B cell (primary cell): ENCODE measurements at places on chromosomes 6 and 20. TPM values are rescaled to one million over a fixed set of nuclear protein-coding genes. Genes with fewer than 3 reads are reported as not detected.
A peak's percentile ranks its signal among the peaks of the same experiment; 100 is the strongest.

- DNase-seq, result no peak
These were observed 98.7 kb upstream of the LAMA2 start for GRCh38 chr6:128784266-128784665.

- peak; percentile 20 for DNase-seq
These were observed 38.2 kb upstream of the ZBP1 start for GRCh38 chr20:57658447-57658832.

DNA sequence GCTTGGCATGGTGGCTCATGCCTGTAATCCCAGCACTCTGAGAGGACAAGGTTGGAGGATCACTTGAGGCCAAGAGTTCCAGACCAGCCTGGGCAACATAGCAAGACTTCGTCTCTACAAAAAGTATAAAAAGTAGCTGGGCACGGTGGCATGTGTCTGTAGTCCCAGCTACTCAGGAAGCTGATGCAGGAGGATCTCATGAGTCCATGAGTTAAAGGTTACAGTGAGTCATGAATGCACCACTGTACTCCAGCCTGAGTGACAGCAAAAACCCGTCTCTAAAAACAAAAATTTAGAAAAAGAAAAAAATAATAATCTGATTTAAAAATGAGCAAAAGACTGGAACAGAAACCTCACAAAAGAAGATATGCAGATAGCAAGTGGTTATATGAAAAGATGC, 279.7 kb downstream of the RNGTT start:
- no peak for DNase-seq

DNA sequence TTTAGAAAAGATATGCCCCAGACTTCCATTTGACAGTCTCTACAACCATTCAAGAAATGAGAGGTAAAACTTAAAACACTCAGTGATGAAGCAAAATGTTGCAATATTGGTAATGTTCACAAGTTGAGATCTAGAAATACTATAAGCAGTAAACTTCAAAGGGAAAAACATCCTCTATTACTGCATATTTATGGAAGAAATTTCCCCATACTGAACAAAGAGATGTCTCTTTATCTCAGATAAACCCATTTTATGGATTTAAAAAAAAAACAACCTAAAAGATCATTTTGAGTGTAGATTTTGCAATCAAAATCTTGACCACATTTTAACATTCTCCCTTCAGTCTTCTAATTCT, 177.8 kb upstream of the TAB2 start:
- no peak for DNase-seq

DNA sequence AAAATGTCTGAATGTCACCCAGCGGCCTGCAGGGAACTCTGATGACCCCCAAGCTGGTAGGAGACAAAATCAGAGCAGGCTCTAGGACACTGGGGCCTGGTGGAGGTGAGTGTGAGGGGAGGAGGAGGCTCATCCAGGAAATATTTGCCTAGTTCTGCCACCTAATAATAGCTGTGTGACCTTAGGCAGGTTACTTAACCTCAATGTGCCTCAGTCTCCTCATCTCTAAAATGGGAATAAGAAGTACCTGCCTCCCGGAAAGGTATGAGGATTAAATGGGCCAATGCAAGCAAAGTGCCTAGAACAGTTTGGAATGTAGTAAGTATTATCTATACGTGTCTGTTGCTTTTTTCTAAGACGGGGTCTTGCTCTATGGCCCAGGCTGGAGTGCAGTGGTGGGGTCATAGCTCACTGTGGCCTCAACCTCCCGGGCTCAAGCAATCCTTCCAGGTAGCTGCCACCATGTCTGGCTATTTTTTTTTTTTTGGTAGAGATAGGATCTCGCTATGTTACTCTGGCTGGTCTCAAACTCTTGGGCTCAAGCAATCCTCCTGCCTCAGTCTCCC, 60.4 kb downstream of the RAB44 start:
- DNase-seq, result no peak

- no peak for DNase-seq
These were observed 90.8 kb downstream of the FRK start for GRCh38 chr6:115969930-115970273.

GRCh38 chr20:53751620-53752318, 158.1 kb upstream of the ZNF217 start:
- DNase-seq, result no peak

GRCh38 chr6:166259296-166259977, 48.8 kb downstream of the PRR18 start:
- DNase-seq, result no peak

GRCh38 chr20:11001764-11002540, 328.2 kb upstream of the JAG1 start:
- DNase-seq, result no peak

DNA sequence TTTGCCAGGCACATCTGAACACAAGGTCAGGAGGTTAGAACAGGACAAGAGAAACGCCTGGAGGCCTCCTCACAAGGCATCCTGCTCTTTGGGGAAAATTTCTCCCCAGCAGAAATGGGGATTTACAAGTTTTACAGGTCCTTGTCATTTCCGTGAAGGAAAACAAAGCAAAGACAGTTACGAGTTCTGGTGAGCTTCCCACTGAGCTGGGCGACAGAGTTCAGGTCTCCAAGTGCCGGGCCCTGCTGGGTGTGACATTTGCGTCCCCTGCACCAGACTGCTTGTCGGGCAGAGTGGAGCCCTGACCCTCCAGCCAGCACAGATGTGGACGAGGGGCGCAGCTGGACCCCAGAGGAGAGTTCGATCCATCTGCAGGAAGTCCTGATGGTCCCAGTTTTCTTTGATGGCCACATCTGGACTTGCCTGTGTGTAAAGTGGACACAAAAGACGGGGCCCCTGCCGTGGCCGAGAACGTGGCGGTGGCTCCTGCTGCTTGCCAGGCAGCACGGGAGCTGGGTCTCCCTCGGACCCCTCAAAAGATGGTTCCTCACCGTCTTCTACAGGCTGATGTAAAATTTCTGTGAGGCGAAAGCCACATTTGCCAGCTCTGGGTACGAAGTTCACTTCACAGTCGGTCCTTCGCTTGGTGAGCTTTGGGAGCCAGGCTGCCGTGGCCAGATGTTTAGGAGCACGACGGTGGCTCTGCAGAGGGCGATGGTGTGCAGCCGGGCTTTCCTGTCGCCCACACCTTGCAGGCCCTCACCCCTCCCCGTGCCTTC, 5.2 kb upstream of the ADRM1 start:
- no peak for DNase-seq

- no peak for DNase-seq
These were observed 862.0 kb downstream of the PHF3 start for GRCh38 chr6:64497634-64498033.

DNA sequence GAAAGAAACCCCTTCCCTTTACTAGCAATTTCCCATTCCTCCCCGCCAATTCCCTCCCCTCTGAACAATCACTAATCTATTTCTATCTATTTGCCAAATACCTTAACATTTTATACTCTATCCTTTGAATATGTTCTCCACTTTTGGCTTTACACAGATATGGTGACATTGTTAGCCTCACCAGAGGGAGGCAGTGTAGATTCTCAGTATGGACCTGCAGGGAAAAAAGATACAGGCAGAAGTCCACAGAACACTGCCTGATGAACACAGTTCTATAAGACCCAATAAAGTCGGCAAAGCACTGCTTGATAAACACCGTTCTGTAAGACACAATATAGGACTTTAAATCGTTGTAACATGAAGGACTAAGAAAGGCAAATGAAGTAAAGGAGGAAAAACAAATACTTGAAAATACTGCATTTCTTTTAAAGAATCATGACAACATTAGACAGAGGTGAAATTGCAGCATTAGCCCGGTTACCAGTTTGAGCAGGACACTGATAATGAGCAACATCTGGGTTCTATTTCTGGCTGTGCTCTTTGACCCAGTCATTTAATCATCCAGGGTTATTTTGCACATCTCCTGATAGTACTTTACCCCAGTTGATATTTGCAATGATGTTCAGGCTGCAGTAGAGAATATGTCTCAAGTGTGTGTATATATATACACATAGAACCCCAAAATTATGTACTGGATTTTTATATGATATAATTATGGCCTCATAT, 296.8 kb downstream of the UTRN start:
- DNase-seq, result peak; percentile 40

GRCh38 chr20:50885068-50885467, 46.2 kb downstream of the ADNP start:
- DNase-seq, result no peak

- DNase-seq, result no peak
These were observed 141.8 kb upstream of the TENT5A start for GRCh38 chr6:81894306-81894705.

TRIM10 gene
- total RNA-seq, result not detected in 2 replicates

MARCKS gene
- 54.4 and 58.6 TPM in 2 replicates for total RNA-seq

BPIFB1 gene
- not detected in 2 replicates for total RNA-seq

PRPH2 gene
- total RNA-seq, result 0.10 and 0.15 TPM in 2 replicates

CDH26 gene
- 2.3 and 3.6 TPM in 2 replicates for total RNA-seq

SYNDIG1 gene
- not detected in 2 replicates for total RNA-seq

TMEM170B gene
- total RNA-seq, result 3.2 and 3.4 TPM in 2 replicates

SGK2 gene
- total RNA-seq, result 1.7 and 2.4 TPM in 2 replicates

IMPG1 gene
- total RNA-seq, result not detected in 2 replicates
